Dorsolateral prefrontal cortex (tissue), 122 donors: ENCODE measurements at places on chromosomes 7 and 10. TPM values are rescaled to one million over a fixed set of nuclear protein-coding genes. Genes with fewer than 3 reads are reported as not detected.

The HOXA13 gene
- not detected for total RNA-seq

The HTRA1 gene
- 236 TPM for total RNA-seq

The CRTAC1 gene
- total RNA-seq, result 35.4 TPM

The ZNF22 gene
- 16.2 TPM for total RNA-seq

The OR2A1 gene
- not detected for total RNA-seq

The BAMBI gene
- 12.2 TPM for total RNA-seq

The TAS2R5 gene
- total RNA-seq, result 5.8 TPM

The AKR1E2 gene
- total RNA-seq, result 25.6 TPM

The CYP2C8 gene
- 4.2 TPM for total RNA-seq

The VWA2 gene
- total RNA-seq, result 1.9 TPM

The HOXA4 gene
- not detected for total RNA-seq

The SCIN gene
- 29.4 TPM for total RNA-seq

The PIK3AP1 gene
- 6.3 TPM for total RNA-seq

The VIPR2 gene
- 7.2 TPM for total RNA-seq

The FBXL13 gene
- 3.9 TPM for total RNA-seq

The TMEM168 gene
- total RNA-seq, result 14.0 TPM

The ZNF239 gene
- 5.2 TPM for total RNA-seq

The ZFYVE27 gene
- total RNA-seq, result 65.7 TPM

The MBL2 gene
- total RNA-seq, result not detected

The ELAPOR2 gene
- 49.5 TPM for total RNA-seq

The FAM25A gene
- not detected for total RNA-seq

The SHTN1 gene
- 150 TPM for total RNA-seq

The VAX1 gene
- total RNA-seq, result 3.6 TPM

The CALY gene
- 192 TPM for total RNA-seq

The TYW1B gene
- total RNA-seq, result 4.6 TPM

The GBX1 gene
- not detected for total RNA-seq

The GOLGA7B gene
- 31.8 TPM for total RNA-seq

The BCAP29 gene
- 126 TPM for total RNA-seq

The ACTR1A gene
- 126 TPM for total RNA-seq

The GPR22 gene
- 30.5 TPM for total RNA-seq

The GFRA1 gene
- 26.2 TPM for total RNA-seq

The NODAL gene
- total RNA-seq, result not detected

The VENTX gene
- 3.2 TPM for total RNA-seq

The HYAL4 gene
- total RNA-seq, result not detected

The CAMK1D gene
- total RNA-seq, result 96.6 TPM

The PDZD7 gene
- 30.3 TPM for total RNA-seq

The CTTNBP2 gene
- 68.2 TPM for total RNA-seq

The LIPJ gene
- 0.75 TPM for total RNA-seq

The IGF2BP3 gene
- 5.0 TPM for total RNA-seq

The FANK1 gene
- 3.5 TPM for total RNA-seq

The DDC gene
- not detected for total RNA-seq

The KDM7A gene
- 12.8 TPM for total RNA-seq

The HERPUD2 gene
- 34.8 TPM for total RNA-seq

The NKX6-2 gene
- 53.5 TPM for total RNA-seq

The GHRHR gene
- total RNA-seq, result 4.0 TPM

The HTR5A gene
- total RNA-seq, result 15.4 TPM

The TEX36 gene
- not detected for total RNA-seq

The NUTM2D gene
- total RNA-seq, result 4.7 TPM

The PAPOLB gene
- 0.46 TPM for total RNA-seq

The AGBL3 gene
- 7.7 TPM for total RNA-seq

The CALCR gene
- not detected for total RNA-seq

The PLA2G12B gene
- total RNA-seq, result not detected

The PLPP4 gene
- 8.3 TPM for total RNA-seq

The CPXM2 gene
- total RNA-seq, result 4.3 TPM

The CDK1 gene
- 1.1 TPM for total RNA-seq

The RBM20 gene
- 1.6 TPM for total RNA-seq

The BUD31 gene
- total RNA-seq, result 66.6 TPM

The SRGN gene
- 59.6 TPM for total RNA-seq

The SPDYE9 gene
- total RNA-seq, result 0.31 TPM
